ENCODE measurements at places on chromosomes 5 and 9.

DNA sequence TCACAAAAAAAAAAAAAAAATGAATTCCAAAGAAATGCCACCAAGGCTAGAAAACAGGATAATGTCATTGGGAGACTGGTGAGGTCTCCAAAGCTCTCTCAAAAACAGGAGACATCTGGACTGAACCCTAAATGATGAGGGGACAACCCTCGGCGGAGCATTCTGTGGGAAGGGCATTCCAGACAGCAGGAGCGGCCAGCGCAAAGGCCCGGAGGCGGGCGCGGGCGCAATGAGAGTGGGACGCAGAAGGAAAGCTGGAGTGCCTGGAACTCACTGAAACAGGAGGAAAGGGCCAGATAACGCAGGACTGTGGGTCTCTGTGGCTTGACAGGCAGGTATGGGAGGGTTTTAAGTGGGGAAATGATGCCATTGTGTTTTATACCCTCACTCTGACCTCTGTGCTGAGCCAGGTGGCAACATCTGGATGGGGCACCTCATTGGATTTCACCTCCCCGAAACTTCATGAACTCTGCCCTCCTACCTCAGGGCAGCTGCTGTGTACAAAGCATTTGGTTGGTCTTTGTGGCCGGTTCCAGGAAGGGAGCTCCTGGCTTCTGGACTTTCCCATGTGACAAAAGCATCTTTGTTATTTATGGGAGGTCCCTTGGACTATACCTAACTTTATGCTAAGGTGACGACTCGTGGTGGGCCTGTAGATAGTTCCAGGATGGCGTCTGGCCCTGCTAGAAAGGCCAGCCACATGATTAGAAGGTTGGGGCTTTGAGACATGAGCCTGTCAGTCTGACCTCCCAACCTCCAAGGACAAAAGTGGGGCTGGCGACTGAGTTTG is 11.5 kb upstream of the MAPK9 start:
- no peak for DNase-seq
- H3K27ac ChIP-seq: no peak overlapping the region
- no peaks in the 10 kb centered on the region for H3K27me3 ChIP-seq

DNA sequence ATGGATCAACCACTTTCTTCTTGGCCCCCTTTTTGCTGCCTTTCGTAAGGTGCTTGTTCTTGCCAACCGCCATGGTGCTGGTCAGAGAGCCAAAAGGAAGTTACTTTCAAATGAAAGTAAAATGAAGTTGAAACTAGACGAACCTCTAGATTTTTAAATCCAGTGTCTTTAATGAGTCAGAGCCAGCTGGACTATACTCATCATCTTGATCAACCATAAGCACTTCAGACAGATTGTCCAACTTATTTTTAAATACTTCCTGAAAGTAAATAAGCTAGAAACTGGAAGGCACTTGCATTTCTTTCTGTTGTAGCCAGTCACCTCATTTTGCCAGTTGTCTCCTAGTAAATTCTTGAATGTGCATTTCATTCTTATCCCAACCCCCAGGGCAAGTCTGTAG is 48.9 kb downstream of the JMY start:
- no peaks in the 10 kb centered on the region for H3K27me3 ChIP-seq
- no peak overlapping the region for H3K4me3 ChIP-seq
- H3K27ac ChIP-seq: no peak overlapping the region
- peaks cover under 1% of the 10 kb centered on the region for H3K36me3 ChIP-seq
- DNase-seq: no peak

DNA sequence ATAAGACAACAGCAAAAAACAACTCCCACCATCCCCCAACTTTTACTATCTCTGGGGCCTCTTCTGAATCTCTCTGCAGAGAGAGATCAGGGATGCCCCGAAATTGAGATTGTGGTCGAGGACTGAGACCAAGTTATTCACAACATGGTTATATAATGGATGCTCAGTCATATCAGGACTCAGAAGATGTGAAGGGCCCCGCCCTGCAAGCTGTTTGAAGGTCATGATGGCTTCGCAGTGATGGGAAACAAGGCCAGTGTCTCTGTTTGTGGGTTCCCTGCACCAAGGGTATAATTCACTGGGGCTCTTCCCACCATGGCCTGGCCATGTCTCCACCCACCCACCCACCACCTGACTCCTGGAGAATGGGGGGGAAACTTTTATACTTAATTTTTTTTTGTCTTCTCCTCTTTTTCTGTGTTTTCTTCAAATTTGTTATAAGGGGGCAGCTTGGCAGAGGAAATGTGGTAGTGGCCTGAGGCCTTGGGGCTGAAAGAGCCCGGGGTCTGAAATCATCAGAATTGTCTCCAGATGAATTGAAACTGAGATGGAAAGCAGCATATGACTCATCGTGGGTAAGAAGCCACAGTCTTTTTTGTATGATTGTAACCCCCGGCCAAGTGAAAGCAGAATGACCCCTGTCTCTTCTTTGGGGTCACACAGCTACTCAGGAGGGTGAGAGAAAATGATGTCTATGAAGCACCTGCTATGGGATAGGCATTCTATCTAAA is 15.0 kb upstream of the TEX48 start:
- no peaks in the 10 kb centered on the region for H3K36me3 ChIP-seq
- no peak for DNase-seq
- H3K4me1 ChIP-seq: peaks cover 4% of the 10 kb centered on the region
- no peaks in the 10 kb centered on the region for H3K27me3 ChIP-seq
- H3K27ac ChIP-seq: no peak overlapping the region
- no peak overlapping the region for H3K4me3 ChIP-seq

- no peaks in the 10 kb centered on the region for H3K4me1 ChIP-seq
- no peaks in the 10 kb centered on the region for H3K36me3 ChIP-seq
- no peak overlapping the region for H3K27ac ChIP-seq
- no peaks in the 10 kb centered on the region for H3K27me3 ChIP-seq
These were observed 115.1 kb downstream of the ADAMTS6 start for GRCh38 chr5:65366655-65367054.

DNA sequence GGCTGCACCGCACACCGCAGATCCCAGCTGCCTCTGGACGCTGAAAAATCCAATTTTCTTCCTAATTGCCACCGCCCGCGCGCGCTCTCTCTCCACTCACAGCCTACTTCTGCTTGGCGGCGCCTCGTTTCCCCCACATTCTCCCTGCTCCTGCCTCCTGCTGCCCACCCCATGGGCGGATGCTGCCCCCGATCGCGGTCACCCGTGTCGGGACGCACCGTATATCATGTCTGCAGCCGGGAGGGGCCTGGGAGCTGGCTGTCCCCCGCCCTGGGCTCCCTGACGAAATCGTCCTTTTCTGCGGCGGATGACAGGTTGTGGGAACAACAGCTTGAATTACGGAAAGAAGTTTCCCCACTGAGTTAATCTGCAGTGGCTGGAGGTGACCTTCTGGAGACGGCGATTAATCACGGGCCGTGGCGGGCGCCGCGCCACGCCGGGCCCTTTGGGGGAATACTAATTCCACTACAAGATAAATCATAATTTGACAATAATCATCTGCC is 36.3 kb upstream of the PSD2 start:
- no peak overlapping the region for H3K4me3 ChIP-seq
- no peaks in the 10 kb centered on the region for H3K36me3 ChIP-seq
- H3K27ac ChIP-seq: peak overlapping the region; percentile 36
- DNase-seq: peak; percentile 46

GRCh38 chr5:139893873-139894272 is 98.3 kb downstream of the PSD2 start:
- H3K4me3 ChIP-seq: no peak overlapping the region
- no peak overlapping the region for H3K27ac ChIP-seq
- H3K27me3 ChIP-seq: no peaks in the 10 kb centered on the region
- peaks cover 11% of the 10 kb centered on the region for H3K4me1 ChIP-seq
- no peak for DNase-seq
- no peaks in the 10 kb centered on the region for H3K36me3 ChIP-seq

- H3K36me3 ChIP-seq: no peaks in the 10 kb centered on the region
- no peak overlapping the region for H3K27ac ChIP-seq
- no peak overlapping the region for H3K4me3 ChIP-seq
- no peaks in the 10 kb centered on the region for H3K27me3 ChIP-seq
These were observed 31.2 kb upstream of the GALNT10 start for GRCh38 chr5:154159343-154159742.

DNA sequence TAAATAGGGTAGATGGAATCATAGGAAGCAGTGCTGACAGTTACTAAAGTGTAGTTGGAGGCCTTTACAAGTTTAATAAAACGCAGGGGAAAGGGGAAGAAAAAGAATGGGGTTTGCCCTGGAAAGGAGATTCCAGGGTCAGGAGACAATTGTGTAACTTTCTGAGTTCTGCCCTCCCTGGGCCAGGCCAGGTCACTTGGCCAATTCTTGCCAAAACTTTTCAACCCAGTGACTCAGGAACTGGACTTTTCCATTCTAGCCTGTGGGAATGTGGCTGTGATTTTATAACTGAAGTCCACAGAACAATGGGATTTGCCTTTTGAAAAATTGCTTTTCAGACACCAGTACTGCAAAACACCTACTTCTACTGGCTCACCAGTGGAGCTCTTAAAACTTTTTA is 289.8 kb upstream of the ANKRD55 start:
- DNase-seq: no peak
- no peak overlapping the region for H3K27ac ChIP-seq
- no peaks in the 10 kb centered on the region for H3K27me3 ChIP-seq
- no peak overlapping the region for H3K4me3 ChIP-seq
- no peaks in the 10 kb centered on the region for H3K36me3 ChIP-seq

- no peaks in the 10 kb centered on the region for H3K36me3 ChIP-seq
- DNase-seq: no peak
These were observed 624.2 kb downstream of the PRR16 start for GRCh38 chr5:121088341-121088740.

DNA sequence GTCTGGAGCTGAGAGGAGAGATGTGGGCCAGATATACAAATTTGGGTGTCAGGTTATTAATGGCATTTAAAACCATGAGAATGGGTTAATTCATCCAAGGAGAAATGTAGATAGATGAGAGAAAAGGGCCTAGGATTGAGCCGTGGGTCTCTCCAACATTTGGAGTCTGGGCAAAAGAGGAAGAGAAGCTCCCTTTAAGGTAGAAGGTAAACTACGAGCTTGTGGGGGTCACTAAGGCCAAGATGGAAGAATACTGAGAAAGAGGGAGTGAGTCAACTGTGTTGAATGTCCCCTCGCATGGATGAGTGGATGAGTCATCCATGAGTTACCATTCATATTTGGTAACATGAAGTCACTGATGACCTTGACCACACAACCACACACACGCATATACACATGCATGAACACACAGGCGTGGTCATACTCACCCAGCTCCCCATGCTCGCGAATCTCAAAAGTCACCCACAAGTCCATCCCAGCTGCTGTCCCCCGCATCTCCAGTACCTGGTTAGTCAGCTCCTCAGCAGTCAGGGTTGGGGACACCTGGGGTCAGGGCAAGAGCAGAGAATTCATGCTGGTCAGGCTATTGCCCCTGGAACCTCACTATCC is 6.8 kb upstream of the FCHSD1 start:
- no peaks in the 10 kb centered on the region for H3K27me3 ChIP-seq
- DNase-seq: no peak
- H3K4me3 ChIP-seq: no peak overlapping the region
- no peaks in the 10 kb centered on the region for H3K4me1 ChIP-seq
- no peaks in the 10 kb centered on the region for H3K36me3 ChIP-seq

DNA sequence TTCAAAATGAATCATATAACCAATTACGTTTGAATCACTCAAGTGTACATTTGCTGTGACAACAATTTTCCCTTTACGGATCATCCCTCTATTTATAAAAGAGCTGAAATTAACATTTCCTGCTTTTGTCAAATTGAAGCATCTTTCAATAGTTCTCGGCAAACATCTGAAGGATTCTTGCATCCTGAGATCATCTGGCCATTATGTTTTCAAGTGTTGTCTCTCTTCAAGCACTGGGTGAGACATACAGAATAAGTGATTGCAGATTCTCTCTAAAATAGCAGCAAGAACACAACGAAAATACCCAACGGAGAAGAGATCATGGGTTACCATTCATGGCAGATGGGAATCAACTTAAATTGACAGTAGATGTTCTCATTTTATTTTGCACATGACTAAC is 283.4 kb upstream of the GRAMD2B start:
- H3K4me1 ChIP-seq: no peaks in the 10 kb centered on the region
- H3K27me3 ChIP-seq: no peaks in the 10 kb centered on the region
- no peaks in the 10 kb centered on the region for H3K36me3 ChIP-seq

GRCh38 chr5:105460721-105461120 is 1898.1 kb upstream of the NUDT12 start:
- H3K27me3 ChIP-seq: no peaks in the 10 kb centered on the region
- no peak for DNase-seq
- H3K4me1 ChIP-seq: no peaks in the 10 kb centered on the region
- no peak overlapping the region for H3K4me3 ChIP-seq
- no peak overlapping the region for H3K27ac ChIP-seq
- H3K36me3 ChIP-seq: no peaks in the 10 kb centered on the region

DNA sequence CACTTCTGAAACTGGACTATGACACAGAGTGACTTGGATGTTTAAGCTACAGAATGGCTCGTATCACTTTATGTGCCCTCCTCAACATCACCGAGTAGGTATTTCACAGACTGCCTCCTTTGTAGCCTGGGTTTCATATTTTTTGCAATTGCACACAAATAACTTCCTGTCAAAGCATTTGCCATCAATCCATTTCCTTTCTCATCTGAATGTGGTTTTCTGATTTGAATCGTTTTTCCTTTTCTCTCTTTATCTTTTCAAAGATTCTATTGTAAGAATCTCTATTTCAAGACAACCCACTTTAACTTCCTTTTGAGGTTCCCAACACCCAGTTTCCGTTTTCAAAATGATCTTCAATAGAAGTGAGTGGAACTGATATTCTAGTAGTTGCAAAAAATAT is 563.8 kb upstream of the ARRDC3 start:
- no peak for DNase-seq
- H3K36me3 ChIP-seq: no peaks in the 10 kb centered on the region
- no peaks in the 10 kb centered on the region for H3K4me1 ChIP-seq
- no peak overlapping the region for H3K27ac ChIP-seq

GRCh38 chr5:134151723-134152122 is 25.0 kb downstream of the SKP1 start:
- peak overlapping the region; percentile 72 for H3K27ac ChIP-seq
- DNase-seq: no peak
- no peak overlapping the region for H3K4me3 ChIP-seq
- H3K36me3 ChIP-seq: no peaks in the 10 kb centered on the region
- H3K27me3 ChIP-seq: no peaks in the 10 kb centered on the region

- no peaks in the 10 kb centered on the region for H3K27me3 ChIP-seq
- no peaks in the 10 kb centered on the region for H3K36me3 ChIP-seq
- H3K27ac ChIP-seq: no peak overlapping the region
- no peaks in the 10 kb centered on the region for H3K4me1 ChIP-seq
These were observed 205.7 kb upstream of the SGCD start for GRCh38 chr5:156121234-156121633.

GRCh38 chr5:8851101-8851500 is 694.8 kb downstream of the SEMA5A start:
- DNase-seq: no peak
- no peaks in the 10 kb centered on the region for H3K4me1 ChIP-seq
- no peaks in the 10 kb centered on the region for H3K27me3 ChIP-seq
- no peak overlapping the region for H3K4me3 ChIP-seq
- H3K27ac ChIP-seq: no peak overlapping the region

DNA sequence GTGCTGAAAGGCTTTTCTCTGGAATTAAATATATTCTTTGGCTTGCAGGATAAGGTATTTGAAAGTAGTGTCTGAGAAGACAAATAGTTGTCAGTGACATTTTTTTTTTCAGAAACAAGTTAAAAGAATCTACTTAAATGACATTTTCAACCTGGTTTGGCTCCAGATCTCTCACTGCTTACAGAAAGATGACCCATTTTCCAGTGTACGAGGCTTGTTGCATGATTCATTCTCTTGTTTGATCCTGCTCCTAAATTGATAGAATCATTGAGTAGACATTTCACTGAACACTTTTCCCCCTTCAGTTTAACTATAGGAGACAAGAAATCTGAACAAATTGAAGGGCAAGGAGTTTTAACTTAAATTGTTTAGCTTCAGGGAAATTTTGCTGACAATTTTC is 546.1 kb downstream of the ZNF608 start:
- H3K4me1 ChIP-seq: no peaks in the 10 kb centered on the region
- H3K4me3 ChIP-seq: no peak overlapping the region
- no peaks in the 10 kb centered on the region for H3K36me3 ChIP-seq
- H3K27me3 ChIP-seq: no peaks in the 10 kb centered on the region
- no peak for DNase-seq
